ENCODE measurements at places on chromosomes 7 and 10. TPM values are rescaled to one million over a fixed set of nuclear protein-coding genes. Genes with fewer than 3 reads are reported as not detected.

KCND2 gene
- not detected for total RNA-seq

ZNF736 gene
- 24.5 TPM for total RNA-seq

GSTO2 gene
- 1.8 TPM for total RNA-seq

TRIM50 gene
- not detected for total RNA-seq

LLCFC1 gene
- not detected for total RNA-seq

GIMAP4 gene
- total RNA-seq: 282 TPM

CFAP70 gene
- 0.28 TPM for total RNA-seq

DNA sequence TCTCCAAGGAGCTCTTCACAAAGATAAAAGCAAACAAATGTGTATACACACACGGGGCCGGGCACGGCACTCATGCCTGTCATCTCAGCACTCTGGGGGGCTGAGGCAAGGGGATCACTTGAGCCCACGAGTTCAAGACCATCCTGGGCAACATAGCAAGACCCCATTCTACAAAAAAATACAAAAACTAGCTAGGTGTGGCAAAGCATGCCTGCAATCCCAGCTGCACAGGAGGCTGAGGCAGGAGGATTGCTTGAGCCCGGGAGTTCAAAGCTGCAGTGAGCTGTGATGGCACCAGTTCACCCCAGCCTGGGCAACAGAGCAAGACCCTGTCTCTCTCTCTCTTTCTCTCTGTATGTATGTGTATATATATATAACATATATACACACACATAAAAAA, 22.3 kb downstream of the TTYH3 start:
- DNase-seq: no peak
- no peaks in the 10 kb centered on the region for H3K4me1 ChIP-seq

DNA sequence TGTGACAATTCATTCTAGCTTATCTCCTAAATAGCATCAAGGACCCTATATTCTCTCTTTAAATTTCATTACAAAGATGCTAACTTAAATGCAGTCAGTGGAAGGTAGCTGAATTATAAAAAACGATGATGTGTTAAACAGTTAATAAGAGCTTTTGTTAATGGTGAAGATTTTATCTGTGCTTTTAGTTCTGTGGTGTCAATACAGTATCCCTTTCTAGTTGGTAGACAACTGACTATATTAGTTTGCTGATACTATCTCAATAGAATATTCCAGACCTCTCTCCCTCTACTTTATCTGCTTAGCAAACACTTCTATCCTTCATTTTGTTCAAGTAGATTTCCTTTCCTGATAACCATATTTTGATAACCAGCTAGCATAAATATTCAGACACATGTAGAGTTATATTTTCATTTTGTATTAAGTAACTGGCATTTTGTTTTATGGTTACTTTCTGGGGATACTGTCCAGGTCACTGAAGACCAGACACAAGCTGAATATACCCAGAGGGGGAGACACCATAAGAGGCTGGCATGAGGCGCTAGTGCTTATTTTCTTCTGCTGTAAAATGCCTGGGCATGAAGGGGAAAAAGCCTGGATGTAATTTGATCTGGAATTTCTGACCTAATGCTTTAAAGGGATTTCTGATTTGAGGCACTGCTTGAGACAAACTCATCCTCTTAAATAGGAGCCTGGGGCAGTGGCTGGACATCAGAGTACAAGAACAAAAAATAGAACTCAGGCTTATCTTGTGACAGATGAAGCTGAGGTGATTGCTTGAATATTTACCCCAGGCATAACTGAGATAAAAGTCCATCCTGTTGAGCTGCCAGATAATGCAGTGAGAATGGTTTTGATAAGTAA, 197.5 kb downstream of the MALRD1 start:
- H3K36me3 ChIP-seq: no peaks in the 10 kb centered on the region
- H3K4me1 ChIP-seq: no peaks in the 10 kb centered on the region
- H3K27me3 ChIP-seq: no peaks in the 10 kb centered on the region
- no peak overlapping the region for H3K27ac ChIP-seq

DNA sequence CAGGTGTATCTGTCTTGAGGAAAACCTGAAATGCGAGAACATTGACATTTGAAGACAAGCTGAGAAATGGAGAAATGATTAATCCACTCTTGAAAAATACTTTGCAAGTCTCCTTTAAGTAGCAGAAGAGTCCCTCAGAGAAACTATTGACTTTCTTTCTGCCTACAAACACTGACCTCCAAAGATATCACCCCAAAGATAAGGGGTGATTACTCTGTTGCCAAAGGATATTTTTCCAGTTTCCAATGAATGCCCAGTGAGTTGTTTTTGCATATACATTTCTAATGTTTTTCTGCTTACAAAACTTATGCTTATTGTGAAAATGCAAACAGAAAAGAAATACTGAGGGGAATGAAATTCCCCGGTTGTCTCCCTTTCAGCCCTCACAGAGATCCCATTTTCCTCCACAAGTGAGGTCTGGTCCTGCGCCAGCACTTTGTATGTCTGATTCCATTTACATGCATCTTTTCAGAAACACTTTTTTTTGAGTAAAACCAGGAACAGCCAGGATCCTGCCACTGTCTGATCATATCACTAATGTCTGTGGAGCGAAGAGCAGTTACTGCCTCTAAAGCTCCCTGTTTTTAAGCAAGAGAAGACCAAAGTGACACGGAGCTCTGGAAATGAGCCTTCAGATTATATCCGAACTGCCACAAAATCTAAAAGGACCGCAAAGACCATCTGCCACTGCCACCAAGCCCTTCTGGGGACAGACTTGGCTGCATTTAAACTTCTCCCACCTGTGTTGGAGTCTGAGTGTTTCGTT, 82.9 kb upstream of the PDCD4 start:
- H3K4me1 ChIP-seq: peaks cover 6% of the 10 kb centered on the region
- no peak overlapping the region for H3K4me3 ChIP-seq
- H3K27me3 ChIP-seq: peaks cover under 1% of the 10 kb centered on the region
- H3K36me3 ChIP-seq: no peaks in the 10 kb centered on the region
- no peak overlapping the region for H3K27ac ChIP-seq
- no peak for DNase-seq

DNA sequence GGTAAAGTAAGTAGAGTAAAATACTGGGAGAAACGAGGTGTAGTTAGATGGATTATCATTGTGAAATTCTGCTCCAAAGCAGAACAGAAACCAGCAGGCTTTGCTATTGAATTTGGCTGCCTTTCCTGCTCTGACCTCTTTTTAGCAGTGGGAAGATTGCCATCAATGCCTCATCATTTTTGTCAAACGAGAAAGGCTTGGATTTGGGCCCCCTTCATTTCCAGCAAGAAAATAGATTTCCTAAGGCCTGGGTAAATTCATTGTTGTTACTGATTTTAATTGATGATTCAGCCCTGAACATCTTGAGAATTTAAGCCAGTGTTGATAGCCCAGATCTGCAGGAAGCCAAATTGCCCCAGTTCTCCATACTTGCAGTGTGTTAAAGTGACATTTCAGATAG, 35.2 kb upstream of the ASAH2 start:
- H3K4me3 ChIP-seq: no peak overlapping the region
- H3K4me1 ChIP-seq: no peaks in the 10 kb centered on the region
- H3K27me3 ChIP-seq: peaks cover 29% of the 10 kb centered on the region
- no peaks in the 10 kb centered on the region for H3K36me3 ChIP-seq

- no peaks in the 10 kb centered on the region for H3K36me3 ChIP-seq
- H3K4me3 ChIP-seq: peak overlapping the region; percentile 49
- H3K27me3 ChIP-seq: peaks cover 7% of the 10 kb centered on the region
- no peak overlapping the region for H3K27ac ChIP-seq
These were observed 100.7 kb downstream of the HIP1 start for GRCh38 chr7:75637854-75638593.

GRCh38 chr7:135434047-135434446, 75.9 kb downstream of the CNOT4 start:
- no peak for DNase-seq
- peaks cover 7% of the 10 kb centered on the region for H3K4me1 ChIP-seq
- H3K36me3 ChIP-seq: peaks cover 52% of the 10 kb centered on the region
- no peaks in the 10 kb centered on the region for H3K27me3 ChIP-seq
- H3K27ac ChIP-seq: no peak overlapping the region

DNA sequence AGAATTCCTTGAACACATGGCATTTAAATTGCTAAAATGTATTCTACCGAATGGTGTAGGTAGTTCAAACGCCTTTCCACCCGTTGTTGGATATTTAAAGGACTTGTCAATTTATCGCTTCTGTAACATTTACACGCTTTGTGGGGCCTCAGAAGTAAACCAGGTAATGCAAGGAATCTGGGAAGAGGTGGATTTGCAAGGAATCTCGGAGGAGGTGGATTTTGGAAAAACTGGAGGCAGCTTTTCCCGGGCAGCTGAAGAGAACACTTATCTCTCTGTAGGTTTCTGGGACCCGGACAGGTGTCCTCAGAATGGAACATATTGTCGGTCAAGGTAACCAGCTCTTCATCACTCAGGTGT, 592 bp upstream of the MAPK8 start:
- H3K4me1 ChIP-seq: peaks cover 35% of the 10 kb centered on the region
- no peak overlapping the region for H3K27ac ChIP-seq
- no peak for DNase-seq
- H3K27me3 ChIP-seq: peaks cover 5% of the 10 kb centered on the region

- no peak for DNase-seq
- H3K4me1 ChIP-seq: peaks cover 4% of the 10 kb centered on the region
- no peak overlapping the region for H3K4me3 ChIP-seq
- H3K27me3 ChIP-seq: no peaks in the 10 kb centered on the region
These were observed 775.1 kb downstream of the GATA3 start for GRCh38 chr10:8829592-8829991.

GRCh38 chr7:83517035-83517700, 131.8 kb downstream of the SEMA3E start:
- no peaks in the 10 kb centered on the region for H3K4me1 ChIP-seq
- no peaks in the 10 kb centered on the region for H3K36me3 ChIP-seq
- H3K27me3 ChIP-seq: no peaks in the 10 kb centered on the region
- no peak overlapping the region for H3K4me3 ChIP-seq
